ENCODE measurements at places on chromosomes 3 and 15. TPM values are rescaled to one million over a fixed set of nuclear protein-coding genes. Genes with fewer than 3 reads are reported as not detected.

GRCh38 chr15:70535955-70536338 is 227.4 kb downstream of the UACA start:
- H3K27ac ChIP-seq, result peak overlapping the region; percentile 95
- H3K36me3 ChIP-seq, result peaks cover 5% of the 10 kb centered on the region
- peak overlapping the region; percentile 88 for H3K4me3 ChIP-seq
- DNase-seq, result no peak

DNA sequence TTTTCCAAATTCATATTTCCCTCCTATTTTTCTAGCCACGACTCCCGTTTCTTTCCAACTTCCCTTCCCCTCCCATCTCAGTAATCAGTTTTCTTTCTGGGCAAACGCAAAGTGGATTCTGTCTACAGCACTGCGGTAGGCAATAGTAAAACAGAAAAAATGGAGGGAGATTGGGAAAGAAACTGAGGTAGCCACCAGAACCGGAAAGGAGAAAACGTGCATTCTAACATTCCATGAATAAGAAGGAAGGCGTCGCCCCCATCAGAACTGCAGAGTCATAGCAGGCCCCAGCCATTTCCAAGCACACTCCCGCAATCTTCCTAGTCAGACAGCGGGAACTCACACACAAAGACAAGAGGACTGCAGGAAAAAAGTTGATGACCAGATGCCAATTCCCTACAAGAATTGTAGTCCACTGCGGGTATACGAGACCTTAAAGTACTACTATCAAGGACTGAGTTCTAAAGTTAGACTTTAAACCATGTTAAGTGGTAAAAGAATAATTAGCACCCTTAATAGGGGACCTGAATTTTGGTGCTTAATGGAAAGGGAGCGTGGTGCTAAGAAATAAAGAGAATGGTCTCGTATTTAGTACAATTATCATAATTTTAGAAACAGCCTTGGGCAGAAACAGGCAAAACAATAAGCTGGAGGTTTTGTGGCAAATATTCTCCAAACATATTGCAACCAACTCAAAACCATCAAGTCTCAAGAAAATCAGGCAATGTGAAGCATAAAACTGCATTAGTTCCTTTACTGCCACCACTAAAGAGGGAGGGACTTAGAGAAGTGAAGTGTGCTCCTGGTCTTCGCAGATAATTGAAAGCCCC is 1.4 kb downstream of the PFN2 start:
- DNase-seq, result no peak
- H3K27ac ChIP-seq, result no peak overlapping the region
- peaks cover 1% of the 10 kb centered on the region for H3K36me3 ChIP-seq
- peaks cover 39% of the 10 kb centered on the region for H3K27me3 ChIP-seq
- peak overlapping the region; percentile 78 for H3K4me3 ChIP-seq

- H3K4me1 ChIP-seq, result no peaks in the 10 kb centered on the region
- H3K27ac ChIP-seq, result no peak overlapping the region
- no peak overlapping the region for H3K4me3 ChIP-seq
- no peak for DNase-seq
- H3K36me3 ChIP-seq, result no peaks in the 10 kb centered on the region
These were observed 252.3 kb downstream of the VGLL3 start for GRCh38 chr3:86738684-86739083.

DNA sequence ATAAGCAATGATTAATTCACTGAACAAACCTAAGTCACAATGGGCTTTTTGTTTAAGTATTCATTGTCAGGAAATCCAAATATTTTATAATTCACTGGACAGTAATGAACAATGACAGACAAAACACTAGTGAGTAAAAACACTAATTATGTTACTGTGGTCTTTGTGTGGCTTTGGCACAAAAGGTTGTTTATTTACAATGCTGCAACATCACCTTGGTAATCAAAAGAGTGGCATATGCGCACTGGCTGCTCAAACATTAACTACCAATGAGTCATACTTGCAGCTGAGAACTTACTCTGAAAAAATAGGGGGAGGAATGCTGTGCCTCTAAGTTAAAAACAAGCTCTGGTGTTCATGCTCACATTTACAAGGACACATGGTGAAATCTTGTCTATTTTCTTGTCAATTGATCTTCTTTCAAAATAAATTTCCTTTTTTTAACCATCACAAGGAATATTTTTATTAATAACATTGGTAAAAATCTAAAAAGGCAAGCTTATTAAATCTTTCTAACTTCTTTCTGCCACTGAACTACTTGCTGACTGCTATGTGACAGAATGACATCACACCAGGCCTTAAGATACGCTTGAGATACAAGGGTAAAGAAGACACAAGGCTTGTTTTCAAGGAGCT is 85.2 kb upstream of the PPIB start:
- peaks cover 32% of the 10 kb centered on the region for H3K36me3 ChIP-seq
- H3K27me3 ChIP-seq, result no peaks in the 10 kb centered on the region
- peaks cover 31% of the 10 kb centered on the region for H3K4me1 ChIP-seq
- H3K4me3 ChIP-seq, result no peak overlapping the region
- DNase-seq, result no peak
- H3K27ac ChIP-seq, result no peak overlapping the region

DNA sequence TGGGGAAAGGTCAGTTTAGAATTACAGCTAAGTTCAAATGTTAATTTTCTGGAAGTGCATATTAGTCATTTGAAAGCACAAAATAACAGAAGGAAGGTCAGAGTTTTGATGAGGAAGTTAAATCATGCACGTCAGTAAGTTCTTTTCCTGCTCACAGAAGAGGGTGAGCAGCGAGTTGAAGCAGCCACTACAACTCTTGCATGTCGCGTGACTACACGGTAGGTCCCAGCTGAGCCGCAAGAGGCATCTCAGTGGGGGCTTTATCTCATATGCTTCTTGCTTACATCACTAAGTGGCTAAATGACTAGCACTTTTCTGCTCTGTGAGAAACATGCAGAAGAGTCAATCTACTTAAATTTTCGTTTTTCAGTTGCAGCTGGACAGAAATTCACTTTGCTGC is 21.3 kb upstream of the SEC62 start:
- no peaks in the 10 kb centered on the region for H3K36me3 ChIP-seq
- peak overlapping the region; percentile 73 for H3K27ac ChIP-seq

GRCh38 chr3:196624907-196625306 is 14.6 kb upstream of the NRROS start:
- H3K36me3 ChIP-seq, result peaks cover 1% of the 10 kb centered on the region
- peak overlapping the region; percentile 89 for H3K27ac ChIP-seq
- peak overlapping the region; percentile 79 for H3K4me3 ChIP-seq
- H3K4me1 ChIP-seq, result peaks cover 25% of the 10 kb centered on the region

GRCh38 chr3:58241306-58242044 is 3.9 kb downstream of the ABHD6 start:
- no peak overlapping the region for H3K4me3 ChIP-seq
- DNase-seq, result no peak
- H3K27me3 ChIP-seq, result peaks cover 3% of the 10 kb centered on the region
- H3K4me1 ChIP-seq, result peaks cover 11% of the 10 kb centered on the region

GRCh38 chr3:61948699-61949305 is 387.4 kb downstream of the PTPRG start:
- no peak overlapping the region for H3K27ac ChIP-seq
- H3K4me1 ChIP-seq, result no peaks in the 10 kb centered on the region
- no peak overlapping the region for H3K4me3 ChIP-seq
- peaks cover 2% of the 10 kb centered on the region for H3K36me3 ChIP-seq
- H3K27me3 ChIP-seq, result peaks cover 6% of the 10 kb centered on the region

DNA sequence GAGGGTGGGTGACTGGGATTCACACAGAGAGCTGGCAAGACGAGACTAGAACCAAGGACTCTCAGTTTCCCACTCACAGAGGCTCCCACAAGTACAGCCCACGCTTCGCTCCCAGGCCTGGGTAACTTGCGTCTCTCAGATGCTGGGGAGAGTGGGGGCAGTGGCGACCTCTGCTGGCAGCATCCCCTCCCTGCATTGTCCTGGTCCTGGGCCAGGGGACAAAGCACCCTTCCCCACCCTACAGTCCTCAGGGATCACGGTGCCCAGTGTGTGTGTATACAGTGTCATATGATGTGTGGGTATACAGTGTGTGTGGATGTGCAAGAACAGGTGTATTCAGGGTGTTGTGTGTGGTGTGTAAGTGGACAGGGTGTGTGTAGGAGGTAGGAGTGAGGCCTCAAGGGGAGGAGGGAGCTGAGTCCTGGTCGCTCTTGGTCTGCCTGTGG is 12.8 kb downstream of the VILL start:
- H3K27me3 ChIP-seq, result no peaks in the 10 kb centered on the region
- H3K27ac ChIP-seq, result peak overlapping the region; percentile 64
- no peak overlapping the region for H3K4me3 ChIP-seq
- DNase-seq, result peak; percentile 72

DNA sequence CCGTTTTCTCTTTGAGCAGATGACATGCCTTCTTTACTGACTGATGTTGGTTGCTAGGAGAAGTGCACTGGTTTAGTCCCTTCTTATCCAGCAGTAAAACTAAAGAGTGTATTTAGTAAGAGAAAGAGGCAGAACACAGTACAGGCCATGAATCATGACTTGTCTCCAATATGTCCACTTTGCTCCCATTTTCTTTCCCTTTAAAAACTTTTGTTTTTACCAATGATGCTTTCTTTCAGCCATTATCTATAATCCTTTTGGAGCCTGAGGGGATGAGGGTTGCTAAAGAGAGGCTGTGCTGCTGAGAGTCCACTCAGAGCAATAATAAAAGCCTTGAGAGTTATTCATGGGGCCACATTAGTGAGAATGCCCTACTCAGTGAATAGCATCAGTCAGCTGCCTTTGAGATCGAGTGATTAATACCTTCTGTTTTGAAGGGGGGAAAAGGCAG is 12.2 kb downstream of the ROBO2 start:
- no peaks in the 10 kb centered on the region for H3K27me3 ChIP-seq
- no peak overlapping the region for H3K27ac ChIP-seq
- H3K4me1 ChIP-seq, result no peaks in the 10 kb centered on the region
- H3K36me3 ChIP-seq, result no peaks in the 10 kb centered on the region
- no peak for DNase-seq

- no peak for DNase-seq
- H3K36me3 ChIP-seq, result no peaks in the 10 kb centered on the region
- no peak overlapping the region for H3K27ac ChIP-seq
- H3K4me3 ChIP-seq, result no peak overlapping the region
These were observed 11.5 kb downstream of the ILDR1 start for GRCh38 chr3:122010506-122010905.

- peaks cover 28% of the 10 kb centered on the region for H3K4me1 ChIP-seq
- no peak overlapping the region for H3K4me3 ChIP-seq
- no peak overlapping the region for H3K27ac ChIP-seq
These were observed 6.9 kb downstream of the ST6GAL1 start for GRCh38 chr3:186937017-186937875.

DNA sequence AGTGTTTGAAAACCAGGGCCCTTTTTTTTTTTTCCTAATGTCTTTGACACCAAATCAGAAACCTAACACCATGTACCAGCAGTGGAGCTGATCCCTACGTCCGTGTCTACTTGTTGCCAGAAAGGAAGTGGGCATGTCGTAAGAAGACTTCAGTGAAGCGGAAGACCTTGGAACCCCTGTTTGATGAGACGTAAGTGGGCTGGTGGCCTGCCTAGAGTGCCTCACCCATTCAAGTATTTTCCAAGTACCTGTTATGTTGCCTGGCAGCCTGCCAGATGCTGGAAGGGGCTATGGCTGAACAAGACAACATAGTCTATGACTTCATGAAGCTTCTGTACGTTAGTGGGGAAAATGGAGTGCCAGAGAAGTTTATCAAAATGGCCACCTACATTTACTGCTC is 39.7 kb downstream of the ESYT3 start:
- no peaks in the 10 kb centered on the region for H3K36me3 ChIP-seq
- no peaks in the 10 kb centered on the region for H3K4me1 ChIP-seq
- H3K4me3 ChIP-seq, result no peak overlapping the region
- no peak overlapping the region for H3K27ac ChIP-seq
- no peak for DNase-seq

DNA sequence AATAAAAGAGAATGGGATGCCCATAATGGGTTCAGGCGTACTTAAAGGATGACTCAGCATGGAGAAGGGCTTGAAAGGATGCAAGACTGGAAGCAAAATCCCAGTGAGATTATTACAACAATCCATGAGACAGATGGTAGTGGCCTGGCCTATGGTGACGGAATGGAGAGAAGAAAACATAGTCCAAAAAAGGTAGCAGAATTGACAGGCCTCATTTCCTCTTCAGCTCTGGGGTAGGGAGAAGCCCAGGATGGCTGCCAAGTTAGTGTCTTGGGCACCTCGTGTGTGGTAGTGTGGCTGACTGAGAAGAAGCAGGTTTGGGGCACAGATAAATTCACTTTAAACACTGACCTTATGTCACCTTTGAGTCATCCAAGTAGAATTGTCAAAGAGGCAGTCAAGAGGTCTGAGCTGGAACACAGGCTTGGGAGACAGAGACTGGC is 18.1 kb downstream of the MB21D2 start:
- peaks cover 10% of the 10 kb centered on the region for H3K27me3 ChIP-seq
- DNase-seq, result no peak
- H3K36me3 ChIP-seq, result peaks cover 32% of the 10 kb centered on the region
- H3K4me3 ChIP-seq, result peak overlapping the region; percentile 49
- H3K4me1 ChIP-seq, result peaks cover 43% of the 10 kb centered on the region
- H3K27ac ChIP-seq, result peak overlapping the region; percentile 78

DNA sequence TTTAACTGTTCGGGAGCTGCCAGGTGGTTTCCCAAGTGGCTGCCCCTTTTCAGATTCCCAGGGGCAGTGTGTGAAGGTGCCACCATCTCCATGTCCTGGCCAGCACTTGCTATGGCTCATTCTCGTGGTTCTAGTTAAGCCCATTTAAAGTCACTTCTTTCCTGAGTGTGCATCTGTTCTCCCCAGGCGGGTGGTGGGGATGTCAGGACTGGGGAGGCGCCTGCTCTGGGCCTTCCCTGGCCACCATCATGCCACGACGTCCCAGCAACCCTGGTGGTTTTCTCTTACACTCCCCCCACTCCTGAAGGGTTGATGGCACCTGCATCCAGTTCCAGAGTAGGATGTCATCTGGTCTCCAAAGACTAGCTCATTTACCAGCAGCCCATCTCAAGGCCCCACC is 56.8 kb upstream of the TAMM41 start:
- H3K4me1 ChIP-seq, result no peaks in the 10 kb centered on the region
- no peak overlapping the region for H3K27ac ChIP-seq
- H3K4me3 ChIP-seq, result no peak overlapping the region
- no peak for DNase-seq
- H3K36me3 ChIP-seq, result no peaks in the 10 kb centered on the region

GRCh38 chr3:12455740-12456139 is 28.5 kb upstream of the TSEN2 start:
- no peak overlapping the region for H3K4me3 ChIP-seq
- DNase-seq, result no peak
- no peaks in the 10 kb centered on the region for H3K36me3 ChIP-seq
- H3K27me3 ChIP-seq, result no peaks in the 10 kb centered on the region

- H3K27ac ChIP-seq, result peak overlapping the region; percentile 38
- no peak overlapping the region for H3K4me3 ChIP-seq
- no peaks in the 10 kb centered on the region for H3K36me3 ChIP-seq
These were observed 82.1 kb downstream of the EEFSEC start for GRCh38 chr3:128235207-128235926.

CCR4 gene
- 20.7 TPM for total RNA-seq

COL8A1 gene
- not detected for total RNA-seq

ROBO2 gene
- not detected for total RNA-seq

THPO gene
- total RNA-seq, result not detected

GREM1 gene
- total RNA-seq, result not detected

All from activated naive CD8-positive, alpha-beta T cell treated with anti-CD3 and anti-CD28 coated beads, Interleukin-2, amount 10 ng/mL, durations not matched to agents 7 days and 5 days (primary cell).